CD4-positive, alpha-beta T cell treated with Interleukin-10 for 1 hour (primary cell): ENCODE measurements at places on chromosomes 6 and 20.
A peak's percentile ranks its signal among the peaks of the same experiment; 100 is the strongest.

- DNase-seq, result no peak
Observed at GRCh38 chr20:51900443-51900842, 98.1 kb upstream of the SALL4 start.

DNA sequence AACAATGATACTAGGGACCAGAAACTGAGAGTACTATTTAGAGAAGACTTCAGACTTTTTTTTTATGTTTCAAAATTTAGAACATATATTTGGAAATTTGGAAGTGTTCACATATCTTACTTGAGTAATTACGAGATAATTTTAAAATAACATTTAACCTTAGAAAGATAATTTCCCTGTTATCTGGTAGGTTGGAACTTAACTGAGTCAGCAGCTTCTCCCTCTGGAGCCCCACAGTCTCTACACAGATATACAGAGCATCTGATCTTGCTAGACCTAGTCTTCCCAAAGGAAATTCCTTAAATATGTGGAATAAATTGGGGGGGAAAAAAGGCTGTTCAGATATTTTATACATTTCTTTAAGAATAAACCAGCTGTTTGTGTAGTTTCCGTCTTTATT lies 48.6 kb downstream of the TSPYL4 start:
- no peak for DNase-seq

DNA sequence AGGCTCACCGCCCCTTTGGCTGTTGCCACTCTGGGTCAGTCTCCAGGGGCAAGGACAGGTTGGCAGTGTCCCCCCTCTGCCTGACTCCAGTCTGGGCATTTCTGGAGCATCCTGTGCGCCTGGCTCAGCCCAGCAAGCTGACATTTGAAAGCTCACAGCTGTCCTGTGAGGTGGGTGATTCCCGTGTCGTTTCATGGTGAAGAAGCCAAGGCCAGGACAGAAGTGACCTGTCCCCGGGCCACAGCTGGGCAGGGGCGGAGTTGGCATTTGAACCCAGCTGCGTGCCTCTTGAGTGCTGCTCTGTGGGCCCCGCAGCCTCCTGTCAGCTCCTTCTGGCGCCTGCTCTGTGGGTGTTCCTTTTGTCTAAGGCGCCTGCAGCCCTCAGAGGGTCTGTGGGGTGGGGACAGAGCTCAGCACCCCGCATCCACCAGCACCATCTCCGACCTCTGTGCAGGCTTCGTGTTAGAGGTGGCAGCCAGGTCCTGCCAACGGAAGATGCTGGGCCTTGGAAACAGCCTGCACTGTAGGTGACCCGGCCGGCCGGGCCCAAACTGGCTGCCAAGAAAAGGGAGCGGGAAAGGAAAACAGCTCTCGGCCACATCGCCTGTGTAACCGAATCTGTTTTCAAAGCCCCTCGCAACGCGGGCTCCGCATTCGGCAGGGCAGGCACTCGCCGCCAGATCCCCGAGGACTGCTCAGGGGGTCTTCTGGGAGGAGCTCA lies 5.8 kb upstream of the GATA5 start:
- no peak for DNase-seq

GRCh38 chr20:54543369-54543768 lies 68.0 kb downstream of the DOK5 start:
- no peak for DNase-seq

DNA sequence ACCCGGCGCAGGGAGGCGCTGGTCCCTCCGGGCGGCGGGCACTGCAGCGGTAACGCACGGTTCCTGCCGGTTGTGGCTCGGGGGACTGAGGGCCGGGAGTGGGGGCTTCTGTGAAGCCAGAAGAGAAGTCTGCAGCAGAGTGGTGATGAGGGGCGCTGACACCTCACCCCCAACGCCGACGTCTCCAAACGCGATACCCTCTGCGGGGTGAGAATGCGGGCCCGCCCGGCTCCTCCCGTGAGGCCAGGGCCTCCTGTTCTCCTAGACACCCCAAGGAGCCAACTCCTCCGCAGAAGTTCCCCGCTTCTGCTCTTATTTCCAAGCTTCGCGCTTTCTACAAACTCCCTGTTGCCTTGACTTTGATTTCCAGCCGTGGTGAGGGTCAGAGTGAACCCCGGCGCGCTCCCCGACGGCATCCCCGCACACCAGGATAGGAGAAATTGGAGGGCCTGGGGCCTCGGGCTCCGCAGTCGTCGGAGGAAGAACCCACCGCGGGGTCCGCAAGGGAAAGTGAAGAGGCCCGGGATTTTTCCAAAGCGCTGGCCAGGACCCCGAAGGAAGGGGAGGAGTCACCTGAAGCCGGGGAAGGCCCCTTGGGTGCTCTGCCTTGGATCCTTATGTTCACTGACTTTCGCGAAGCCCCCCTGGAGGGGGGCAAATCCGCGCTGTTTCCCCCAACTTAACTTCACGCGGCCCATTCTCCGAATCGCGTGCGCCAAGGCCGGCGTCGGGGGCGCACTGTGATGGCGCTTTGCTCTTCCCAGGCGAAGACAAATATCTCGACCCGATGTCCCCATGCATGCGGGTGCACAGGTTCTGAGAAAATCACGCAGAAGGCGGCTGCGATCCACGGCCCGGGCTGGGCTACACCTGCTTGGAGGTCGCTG lies 3.1 kb upstream of the INSM1 start:
- DNase-seq, result no peak

GRCh38 chr20:20520776-20521175 lies 152.9 kb downstream of the INSM1 start:
- DNase-seq, result no peak

DNA sequence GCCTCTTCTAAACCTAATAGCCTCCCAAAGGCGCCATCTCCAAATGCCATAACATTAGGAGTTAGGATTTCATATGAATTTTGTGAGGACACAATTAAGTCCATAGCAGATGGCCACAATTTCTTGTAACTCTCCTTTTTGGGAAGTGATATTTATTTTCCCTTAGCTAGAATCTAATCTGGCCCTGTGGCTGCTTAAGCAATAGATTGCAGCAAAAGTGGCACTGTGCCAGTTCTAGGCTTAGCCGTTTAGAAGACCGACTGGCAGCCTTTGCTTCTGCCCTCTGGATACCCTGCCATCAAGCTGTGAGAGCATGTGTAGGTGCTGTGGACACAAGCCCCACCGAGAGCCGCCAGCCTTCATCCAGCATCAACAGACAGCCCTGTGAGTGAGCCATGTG lies 15.9 kb upstream of the ADGB start:
- DNase-seq, result no peak

- no peak for DNase-seq
Observed at GRCh38 chr20:9342651-9343050, 171.7 kb upstream of the LAMP5 start.

DNA sequence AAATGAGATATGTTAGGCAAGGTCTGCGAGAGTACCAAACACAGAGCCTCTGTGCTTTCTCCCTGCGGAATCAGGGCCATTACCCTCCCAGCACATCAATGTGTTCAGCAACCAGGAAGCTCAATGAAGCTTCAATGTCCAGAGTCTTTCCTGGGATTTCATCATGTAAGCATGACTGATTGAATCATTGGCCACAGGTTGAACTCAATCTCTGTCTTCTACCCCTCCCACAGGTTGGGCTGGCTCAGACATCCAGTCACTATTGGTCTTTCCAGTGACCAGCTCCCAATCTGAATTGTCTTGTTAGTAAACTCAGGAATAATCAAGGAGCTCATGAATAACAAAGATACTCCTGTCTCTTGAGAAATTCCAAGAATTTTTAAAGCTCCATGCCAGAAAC lies 2.7 kb upstream of the DTD1 start:
- DNase-seq, result no peak

DNA sequence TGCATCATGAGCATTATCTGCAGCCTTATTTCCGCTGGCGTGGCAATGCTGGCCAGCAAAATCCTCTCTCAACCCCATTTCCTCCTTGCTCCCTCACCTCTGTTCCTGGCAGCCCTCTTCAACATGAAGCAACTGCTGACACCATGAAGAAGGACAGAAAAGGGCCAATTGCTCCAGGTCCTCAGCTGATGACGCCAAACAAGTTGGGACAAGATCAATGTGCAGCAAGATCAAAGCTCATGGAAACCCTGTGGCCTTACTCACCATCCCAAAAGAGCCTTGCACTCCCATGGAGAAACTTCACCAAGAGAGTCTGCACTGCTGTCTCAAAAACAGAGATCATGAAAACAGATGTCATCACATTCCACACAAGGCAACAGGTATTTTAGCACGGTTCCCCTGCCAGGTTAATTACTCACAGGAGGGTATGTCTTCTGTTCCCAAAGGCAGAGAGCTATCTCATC lies 7.4 kb downstream of the GFOD1 start:
- DNase-seq, result no peak

DNA sequence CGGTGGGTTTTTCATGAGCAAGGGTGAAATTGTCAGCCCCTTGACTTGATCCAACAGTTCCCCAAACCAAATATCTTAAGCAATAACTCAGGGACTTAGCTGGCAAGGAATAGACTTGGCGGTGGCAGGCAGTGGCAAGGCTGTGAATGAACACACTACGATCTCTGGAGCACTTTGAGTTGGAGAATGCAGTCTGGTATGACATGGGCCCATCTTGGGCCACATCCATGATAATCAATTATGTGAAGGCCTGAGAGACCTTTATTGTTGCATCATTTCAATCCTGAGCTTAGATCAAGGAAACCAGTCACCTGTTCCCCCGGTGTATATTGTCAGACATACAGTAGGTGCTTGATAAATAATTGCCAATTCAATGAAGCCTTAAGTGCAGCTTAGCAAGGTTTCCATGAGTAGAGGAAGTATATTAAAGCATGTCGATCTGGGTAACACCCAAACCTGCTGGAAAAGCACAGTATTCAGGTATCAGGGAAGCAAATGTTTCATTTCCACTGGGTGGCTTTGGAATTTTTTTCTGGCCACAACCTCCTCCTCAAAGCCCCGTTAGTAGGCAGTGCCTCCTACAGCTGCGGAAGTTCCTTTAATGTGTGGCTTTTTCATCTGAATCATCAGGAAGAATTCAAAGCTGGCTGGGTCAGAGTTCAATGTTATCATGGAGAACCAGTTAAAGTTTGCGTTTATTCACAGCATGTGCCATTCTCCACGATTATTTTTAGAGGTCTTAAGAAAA lies 10.2 kb downstream of the CASS4 start:
- DNase-seq, result no peak

GRCh38 chr6:2162079-2162445 lies 83.3 kb downstream of the GMDS start:
- DNase-seq, result no peak

DNA sequence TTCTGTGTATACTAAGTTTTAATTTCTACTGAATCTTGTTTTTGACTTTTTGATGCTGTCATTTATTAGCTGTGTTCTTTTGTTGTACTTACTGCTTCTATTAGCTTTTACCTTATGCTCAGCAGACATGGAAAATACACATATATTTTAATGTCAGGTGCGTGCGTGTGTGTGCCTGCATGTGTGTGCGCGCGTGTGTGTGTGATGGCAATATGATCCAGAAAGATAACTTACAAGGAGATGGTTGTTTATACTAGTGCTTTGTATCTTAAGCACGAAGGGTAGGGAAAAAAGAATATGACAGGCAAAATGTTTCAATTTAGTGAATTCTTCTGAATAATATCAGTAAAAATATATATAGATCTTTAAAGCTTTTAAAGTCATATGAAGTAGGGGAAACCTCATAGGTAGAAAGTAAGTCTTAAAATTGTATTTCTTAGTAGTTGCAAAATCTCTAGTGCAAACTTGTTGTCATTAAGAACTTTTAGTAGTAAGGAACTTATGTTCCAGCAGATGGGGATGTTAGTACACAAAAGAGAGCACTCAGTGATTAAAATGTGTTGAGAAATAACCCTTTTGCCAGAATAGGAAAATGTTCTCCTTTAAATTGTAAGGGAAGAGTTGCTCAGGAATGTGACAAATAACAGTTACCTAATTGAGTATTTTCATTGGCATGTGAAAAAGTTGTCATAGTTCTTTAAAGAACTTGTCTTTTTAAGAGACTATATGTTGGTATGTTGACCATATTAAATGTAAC lies 13.2 kb downstream of the QKI start:
- DNase-seq, result peak; percentile 45

GRCh38 chr20:63182425-63182824 lies 33.5 kb downstream of the YTHDF1 start:
- DNase-seq, result no peak

DNA sequence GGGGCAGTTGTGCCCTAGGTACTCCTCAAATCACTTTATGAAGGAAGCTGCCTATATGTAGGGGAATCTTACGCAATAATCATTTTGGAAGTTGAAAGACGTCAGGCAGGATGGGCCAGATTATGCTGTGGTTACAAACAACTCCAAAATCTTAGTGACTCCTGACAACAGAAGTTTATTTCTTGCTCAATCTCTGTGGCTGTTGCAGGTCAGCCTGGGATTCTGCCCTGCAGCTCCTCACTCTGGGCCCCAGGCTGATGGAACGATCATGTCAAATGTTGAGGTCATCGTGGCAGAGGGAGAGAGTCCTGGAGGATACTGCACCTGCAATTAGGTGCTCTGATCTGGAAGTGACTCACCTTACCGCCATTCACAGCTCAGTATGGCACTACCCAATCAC lies 88.4 kb downstream of the ZDHHC14 start:
- no peak for DNase-seq

- no peak for DNase-seq
Observed at GRCh38 chr6:156795825-156796224, 18.6 kb downstream of the ARID1B start.

GRCh38 chr6:147983581-147984366 lies 358.9 kb upstream of the SASH1 start:
- no peak for DNase-seq

DNA sequence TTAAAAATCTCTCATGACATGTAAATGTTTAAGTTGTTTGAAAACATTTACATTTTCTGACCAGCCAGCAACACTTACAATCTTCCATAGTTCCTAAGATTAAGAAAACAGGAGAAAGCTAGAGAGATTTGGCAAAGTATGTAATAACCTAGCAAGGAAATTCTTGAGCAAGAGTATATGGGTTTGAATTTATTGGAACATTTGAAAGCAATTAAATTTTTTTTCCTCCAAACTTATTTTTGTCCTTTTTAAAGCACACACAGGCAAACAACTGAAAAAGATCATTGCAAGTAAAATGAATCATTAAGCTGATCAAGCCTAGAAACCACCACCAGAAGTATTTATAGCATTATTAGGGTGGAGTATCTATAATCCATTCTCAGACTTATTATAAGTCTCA lies 20.1 kb upstream of the ZNF217 start:
- no peak for DNase-seq

- DNase-seq, result peak; percentile 33
Observed at GRCh38 chr20:35617397-35618262, 2.0 kb downstream of the SPAG4 start.

DNA sequence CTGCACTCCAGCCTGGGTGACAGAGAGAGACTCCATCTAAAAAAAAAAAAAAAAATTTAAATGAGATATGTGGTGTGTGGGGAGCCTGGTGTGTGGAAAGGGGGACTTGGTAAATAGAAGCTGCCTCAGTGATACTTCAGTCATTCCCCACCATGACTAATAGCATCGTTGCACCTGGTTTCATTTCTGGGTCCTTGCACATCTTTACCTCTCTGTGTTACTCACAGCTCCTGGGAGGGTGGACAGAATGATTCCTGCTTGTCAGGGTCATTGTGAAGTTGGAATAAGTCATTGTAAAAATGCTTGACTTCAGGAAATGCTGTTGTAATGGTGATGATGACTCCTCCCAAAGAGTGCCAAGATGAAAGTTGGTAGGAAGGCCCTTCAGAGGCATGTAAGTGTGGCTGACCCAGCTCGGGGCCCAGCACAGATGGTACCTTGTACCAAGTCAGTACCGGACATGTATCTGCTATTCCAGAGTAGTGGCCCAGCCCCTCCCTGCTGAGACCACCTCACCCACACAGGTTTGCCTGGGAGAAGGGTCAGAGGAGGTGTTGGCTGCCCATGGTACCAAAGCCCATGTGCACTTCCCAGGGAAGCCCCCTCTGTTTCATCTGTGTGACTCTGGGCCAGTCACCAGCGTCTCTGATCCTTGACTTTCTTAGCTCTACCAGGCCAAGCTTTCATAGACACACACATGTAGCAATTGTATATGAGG lies 48.4 kb downstream of the PLAGL2 start:
- no peak for DNase-seq
